Activated CD4-positive, alpha-beta memory T cell treated with anti-CD3 and anti-CD28 coated beads for 36 hours (primary cell): ENCODE measurements at places on chromosomes 12 and 14. TPM values are rescaled to one million over a fixed set of nuclear protein-coding genes. Genes with fewer than 3 reads are reported as not detected.

GRCh38 chr12:30144777-30145683 lies 361.3 kb upstream of the TMTC1 start:
- no peak for DNase-seq

DNA sequence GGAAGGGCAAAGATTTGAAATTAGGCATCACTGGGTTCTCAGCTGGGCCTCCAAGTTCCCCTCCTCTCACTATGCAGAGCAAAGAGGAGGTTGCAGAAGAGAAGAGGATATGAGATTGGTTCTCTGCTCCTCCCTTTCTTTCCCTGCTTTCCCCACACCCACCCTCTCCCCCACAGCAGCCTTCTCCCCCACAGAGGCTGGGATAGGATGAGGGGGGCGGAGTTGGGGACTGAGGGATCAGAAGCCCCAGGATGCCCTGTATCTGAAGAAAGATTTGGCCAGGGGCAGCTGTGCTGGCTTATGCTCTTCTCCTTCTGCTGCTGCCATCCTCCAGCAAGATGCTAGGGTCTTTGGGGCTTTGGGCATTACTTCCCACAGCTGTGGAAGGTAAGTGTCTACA lies at the start of gene AMHR2:
Gene AMHR2, plus strand, starts transcription at position 259 of the 400 bp plus-strand sequence. Its CDS starts 80 bp downstream, at position 339.
- no peak for DNase-seq

DNA sequence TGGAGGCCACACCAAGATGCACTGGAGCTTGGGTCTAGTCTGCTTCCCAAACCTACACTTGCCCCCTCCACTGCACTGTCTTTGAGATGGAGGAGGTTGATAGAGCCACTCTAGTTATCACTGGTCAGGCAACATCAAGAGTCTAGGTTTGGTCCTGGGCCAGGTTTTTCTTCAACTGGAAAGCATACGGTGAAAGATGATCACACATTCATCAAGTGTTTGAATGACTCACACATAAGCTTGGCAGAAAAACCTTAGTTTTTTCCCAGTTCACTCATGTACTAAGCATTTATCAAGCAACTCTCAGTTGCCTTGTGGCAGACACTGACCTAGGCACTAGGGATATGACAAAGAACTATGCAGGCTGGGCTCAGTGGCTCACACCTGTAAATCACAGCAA lies 84.5 kb downstream of the PLEKHG3 start:
- DNase-seq = no peak

DNA sequence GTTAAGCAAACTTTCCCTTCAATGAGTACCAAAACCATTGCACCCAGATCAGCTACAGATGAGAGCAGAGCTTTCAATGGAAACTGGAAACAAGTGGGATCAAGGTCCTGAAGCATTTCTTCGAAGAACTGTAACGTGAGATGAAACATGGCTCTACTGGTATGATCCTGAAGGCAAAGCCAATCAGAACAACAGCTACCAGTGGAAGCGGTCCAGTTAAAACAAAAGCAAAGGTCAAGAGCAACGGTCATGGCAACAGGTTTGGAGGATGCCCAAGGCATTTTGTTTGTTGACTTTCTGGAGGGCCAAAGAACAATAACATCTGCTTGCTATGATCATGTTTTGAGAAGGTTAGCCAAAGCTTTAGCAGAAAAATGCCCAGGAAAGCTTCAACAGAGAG lies 137.9 kb upstream of the CPSF6 start:
- DNase-seq = no peak

The LRP1-AS gene
- total RNA-seq = not detected
